ENCODE measurements at places on chromosomes 3 and 15.

GRCh38 chr15:60195611-60196010 lies 191.5 kb downstream of the FOXB1 start:
- DNase-seq, result no peak

DNA sequence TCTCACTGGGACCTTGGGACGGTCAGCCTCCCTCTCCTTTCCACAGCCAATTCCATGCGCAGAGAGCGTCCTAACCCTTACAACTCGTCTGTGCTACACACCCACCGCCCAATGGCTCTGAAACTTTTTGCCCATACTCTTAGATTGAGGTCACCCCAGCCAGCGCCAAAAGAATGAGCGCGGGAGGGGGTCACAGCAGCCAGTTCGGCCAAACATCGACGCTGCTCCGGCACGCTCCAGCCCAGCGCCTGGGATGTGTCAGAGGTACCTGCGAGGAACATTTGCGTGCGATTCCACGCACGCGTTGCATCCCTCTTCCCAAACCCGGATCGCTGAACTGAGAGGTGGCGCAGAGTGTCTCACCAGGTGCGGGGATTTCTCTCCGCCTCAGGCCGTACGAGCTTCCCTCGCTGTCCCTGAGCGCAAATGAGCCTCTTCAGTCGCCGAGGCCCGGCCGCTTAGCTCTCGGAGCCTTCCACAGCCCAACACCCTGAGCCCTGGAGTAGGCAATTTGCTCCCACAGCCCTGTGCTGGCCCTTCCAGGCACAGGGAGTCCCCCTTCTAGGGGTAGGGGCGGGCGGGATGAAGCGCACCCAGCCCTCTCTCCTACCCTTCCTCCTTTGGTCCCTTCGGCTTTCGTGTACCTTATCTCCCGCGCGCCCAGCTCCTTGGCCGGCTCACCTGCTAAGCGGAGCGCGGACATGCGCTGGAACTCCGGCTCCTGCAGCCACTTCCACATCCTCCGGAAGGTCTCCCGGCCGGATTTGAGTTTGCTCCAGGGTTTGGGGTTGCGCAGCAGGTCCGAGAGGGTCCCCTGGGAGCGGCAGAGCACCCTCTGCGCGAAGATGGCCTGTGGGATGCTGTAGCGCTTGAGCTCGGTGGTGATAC lies 1.8 kb downstream of the ONECUT1 start:
- DNase-seq, result no peak

GRCh38 chr3:12656193-12656592 lies 7.7 kb downstream of the RAF1 start:
- no peak for DNase-seq

DNA sequence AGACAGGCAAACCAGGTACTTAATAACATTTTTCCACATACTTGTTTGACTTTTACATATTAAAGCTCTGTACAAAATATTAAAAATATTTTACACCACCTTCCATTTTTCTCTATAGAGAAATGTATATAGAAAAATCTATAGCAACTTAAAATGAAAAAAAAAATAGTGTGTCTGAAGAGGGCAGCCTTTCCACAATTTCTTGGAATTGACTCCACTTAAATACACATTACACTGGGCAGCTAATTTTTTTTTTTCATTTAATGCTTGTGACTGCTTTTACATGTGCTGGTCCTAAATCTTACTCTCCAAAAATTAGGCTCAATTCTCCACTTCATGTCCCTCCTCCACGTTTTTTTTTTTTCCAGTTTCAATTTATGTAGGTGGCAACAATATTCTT lies 427.0 kb upstream of the RBMS3 start:
- DNase-seq, result no peak

DNA sequence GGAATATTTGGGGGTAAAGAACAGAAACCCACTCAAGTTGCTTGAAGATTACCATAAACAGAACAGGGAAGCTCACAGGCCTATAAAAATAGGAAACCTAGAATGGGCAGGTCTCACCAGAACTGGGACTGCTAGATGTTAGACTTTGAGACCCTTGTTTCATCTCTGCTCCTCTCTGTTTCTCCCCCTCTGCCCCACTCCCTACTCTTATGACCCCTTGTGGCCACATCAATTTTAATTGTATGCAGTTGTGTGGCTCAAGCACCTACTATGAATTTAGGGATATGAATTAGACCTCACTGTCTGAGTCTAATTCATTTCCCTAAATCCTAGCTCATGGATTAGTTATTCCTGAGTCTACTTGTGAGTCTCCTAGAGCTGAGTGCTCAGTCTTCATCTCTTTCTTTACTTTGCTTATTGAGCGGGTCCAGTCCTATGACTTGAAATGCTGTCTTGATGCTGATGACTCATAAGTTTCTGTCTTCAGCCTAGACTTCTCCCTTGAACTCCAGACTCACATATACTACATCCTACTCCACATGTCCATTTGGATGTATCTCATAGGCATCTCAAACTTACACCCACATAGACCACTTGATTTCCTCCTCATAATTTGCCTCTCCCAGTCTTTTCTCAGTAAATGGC lies 78.7 kb downstream of the ITPR1 start:
- no peak for DNase-seq

- no peak for DNase-seq
Measured at GRCh38 chr3:46845397-46845859, 17.8 kb downstream of the MYL3 start.

GRCh38 chr3:13285007-13285567 lies 135.0 kb downstream of the NUP210 start:
- no peak for DNase-seq

DNA sequence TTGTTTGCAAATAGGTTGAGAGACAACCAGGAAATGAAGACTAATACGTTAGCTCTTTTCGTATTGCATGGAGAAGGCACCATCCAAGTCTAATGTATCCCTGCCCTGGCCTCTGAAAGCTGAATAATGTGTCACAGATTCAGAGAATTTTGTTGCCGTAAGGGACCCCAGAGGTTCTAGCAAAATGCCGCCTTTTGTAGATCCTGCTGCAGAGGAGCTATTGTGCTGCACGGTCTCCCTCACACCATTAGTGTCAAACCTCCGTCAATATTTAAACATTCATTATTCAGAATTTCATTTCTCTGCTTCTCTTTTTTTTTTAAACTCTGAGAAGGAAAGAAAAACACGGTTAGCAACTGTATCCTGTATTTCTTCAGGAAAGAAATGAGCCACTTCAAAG lies 238.7 kb downstream of the EPHB1 start:
- DNase-seq, result no peak

- DNase-seq, result no peak
Measured at GRCh38 chr15:38587214-38587613, 22.6 kb upstream of the RASGRP1 start.

- DNase-seq, result no peak
Measured at GRCh38 chr3:66923969-66924368, 74.1 kb upstream of the KBTBD8 start.

- no peak for DNase-seq
Measured at GRCh38 chr3:37949866-37950265, 40.7 kb upstream of the VILL start.

DNA sequence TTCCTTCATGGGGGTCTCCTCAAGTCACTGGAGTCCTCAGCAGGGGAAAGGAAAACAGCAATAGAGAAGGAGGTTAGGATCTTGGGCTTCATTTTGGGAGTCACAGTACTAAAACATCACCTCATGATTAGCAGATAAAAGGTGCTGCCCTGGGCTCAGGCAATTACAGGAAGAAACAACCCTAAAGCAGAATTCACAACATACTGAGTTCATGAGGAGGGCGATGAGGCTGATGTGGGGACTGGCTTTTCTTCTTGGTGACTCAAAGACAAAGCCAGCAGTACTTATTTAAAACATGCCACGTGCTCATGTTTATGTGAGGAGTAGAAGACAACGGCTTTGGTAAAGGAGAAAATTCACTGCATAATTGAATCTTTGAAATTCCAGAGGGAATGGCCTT lies 822.3 kb upstream of the CFAP20DC start:
- no peak for DNase-seq

DNA sequence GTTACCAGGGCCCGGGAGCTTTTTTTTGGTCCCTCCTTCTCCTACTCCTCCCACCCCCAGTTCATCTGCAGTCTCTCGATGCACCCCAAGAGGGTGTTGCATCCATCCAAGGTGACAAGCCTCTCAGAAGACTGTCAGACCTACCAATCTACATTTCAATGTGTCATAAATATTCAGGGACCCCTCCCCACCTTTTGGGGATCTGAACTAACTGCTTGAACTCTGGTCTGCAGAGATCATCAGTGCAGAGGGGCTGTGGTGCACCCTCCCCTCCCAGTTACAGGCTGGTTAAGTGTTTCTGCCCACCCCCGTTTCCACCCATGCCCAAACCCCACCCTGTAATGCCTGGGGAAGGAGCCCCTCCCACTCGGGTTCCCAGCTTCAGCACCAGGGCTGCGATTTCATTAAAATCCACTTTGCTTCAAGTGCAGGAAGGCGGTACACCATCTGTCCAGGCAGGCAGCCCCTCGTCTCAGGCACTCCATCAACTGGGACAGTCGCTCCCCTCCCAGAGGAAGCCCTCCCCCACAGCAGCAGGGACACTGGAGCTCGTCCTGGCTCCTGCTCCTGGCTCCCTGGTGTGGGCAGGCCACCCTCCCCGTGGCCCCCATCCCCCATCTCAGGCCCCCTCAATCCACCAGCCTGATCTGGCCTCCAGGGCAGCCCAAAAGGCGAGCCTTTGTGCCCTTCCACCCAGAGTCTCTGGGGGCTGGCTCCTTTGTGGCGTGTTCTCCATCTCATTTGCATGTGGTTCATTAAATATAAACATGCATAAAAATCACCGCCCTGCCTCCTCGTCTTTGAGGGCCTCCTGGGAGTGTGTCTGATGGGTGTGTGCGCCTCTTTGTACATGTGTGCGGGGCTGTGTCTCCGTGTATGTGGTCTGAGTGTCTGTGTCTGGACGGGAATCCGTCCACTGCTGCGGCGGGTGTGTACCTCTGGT lies 32.3 kb downstream of the RNU5B-1 start:
- DNase-seq, result no peak

DNA sequence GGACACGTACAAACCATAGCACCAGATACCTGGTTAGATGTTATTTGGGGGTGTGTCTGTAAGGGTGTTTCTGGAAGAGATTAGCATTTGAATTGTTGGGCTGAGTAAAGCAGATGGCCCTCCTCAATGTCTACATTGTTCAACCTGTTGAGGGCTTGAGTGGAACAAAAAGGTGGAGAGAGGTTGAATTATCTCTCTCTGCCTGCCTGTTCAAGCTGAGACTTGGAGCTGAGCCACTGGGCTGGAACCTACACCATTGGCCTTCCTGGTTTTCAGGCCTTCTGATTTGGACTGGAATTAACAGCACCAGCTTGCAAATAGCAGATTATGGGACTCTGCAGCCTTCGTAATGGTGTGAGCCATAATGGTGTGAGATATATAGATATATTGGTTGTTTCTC lies 71.3 kb upstream of the CORO2B start:
- DNase-seq, result no peak

DNA sequence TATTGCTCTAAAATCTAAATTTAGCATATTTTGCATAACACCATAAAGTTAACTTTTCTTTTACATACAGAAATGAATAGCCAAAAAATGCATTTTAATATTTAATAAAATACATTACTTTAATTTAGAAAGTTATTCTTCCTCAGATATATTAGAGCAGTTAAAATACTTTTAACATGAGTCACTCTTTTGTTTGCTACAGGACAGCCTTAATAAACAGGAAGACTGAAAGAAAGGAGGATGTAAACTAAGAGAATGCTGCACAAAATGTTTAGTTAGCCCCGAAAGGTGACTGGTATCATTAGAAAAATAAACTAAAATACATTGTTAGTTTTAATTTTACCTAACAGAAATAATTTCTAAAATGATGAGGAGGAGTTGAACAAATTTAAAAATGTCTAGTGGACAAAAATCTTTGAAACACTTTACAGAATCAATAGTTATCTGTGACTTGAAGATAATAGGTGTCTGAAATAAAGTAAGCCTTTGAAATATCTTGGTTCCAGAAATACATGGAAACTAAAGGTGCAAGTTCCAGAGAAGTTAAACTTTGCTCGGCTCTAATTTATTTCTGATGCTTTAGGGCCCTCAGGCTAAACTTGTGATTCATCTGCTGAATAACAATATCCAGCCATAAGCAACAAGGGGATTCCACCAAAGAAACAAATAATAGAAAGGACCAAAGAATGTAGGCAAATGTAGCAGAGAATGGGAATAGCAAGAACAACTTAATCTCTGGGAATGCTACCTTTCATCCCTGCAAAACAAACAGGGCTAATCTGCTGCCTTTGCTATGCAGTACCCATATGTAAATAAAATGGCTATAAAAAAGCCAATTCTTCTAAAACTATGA lies 138.3 kb upstream of the UBP1 start:
- DNase-seq, result no peak

- peak; percentile 69 for DNase-seq
Measured at GRCh38 chr3:67655364-67656121, 1.1 kb upstream of the SUCLG2 start.

DNA sequence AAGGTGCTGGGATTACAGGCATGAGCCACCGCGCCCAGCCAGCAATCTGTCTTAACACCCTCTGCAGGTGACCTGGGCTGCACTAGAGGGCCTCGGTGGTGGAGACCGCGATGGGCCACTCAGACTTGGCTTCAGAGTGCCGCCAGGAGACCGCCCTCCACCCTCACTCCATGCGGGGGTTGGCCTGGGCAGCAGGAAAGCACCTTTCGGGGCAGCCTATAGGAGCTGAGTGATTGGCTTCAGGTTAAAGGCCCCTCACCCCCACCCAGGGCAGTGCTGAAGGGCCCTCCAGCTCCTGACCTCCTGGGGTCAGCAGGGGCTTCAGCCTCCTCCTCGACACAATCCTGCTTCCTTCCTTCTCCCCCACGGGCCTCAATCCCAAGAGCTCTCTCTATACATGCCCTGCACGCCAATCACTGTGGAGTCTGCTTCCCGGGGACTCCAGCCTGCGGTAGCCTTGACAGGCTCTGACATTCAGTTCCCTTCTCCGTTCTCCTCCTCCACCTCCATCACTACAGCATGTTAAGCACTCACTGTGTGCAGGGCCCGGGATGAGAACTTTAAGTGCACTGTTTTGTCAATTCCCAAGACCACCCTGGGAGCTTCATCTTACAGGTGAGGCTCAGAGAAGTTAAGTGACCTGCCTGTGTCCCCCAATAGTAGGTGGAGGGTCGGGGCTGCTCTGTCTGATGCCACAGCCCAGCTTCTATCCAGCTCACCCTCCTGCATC lies 225.3 kb downstream of the XXYLT1 start:
- DNase-seq, result no peak

DNA sequence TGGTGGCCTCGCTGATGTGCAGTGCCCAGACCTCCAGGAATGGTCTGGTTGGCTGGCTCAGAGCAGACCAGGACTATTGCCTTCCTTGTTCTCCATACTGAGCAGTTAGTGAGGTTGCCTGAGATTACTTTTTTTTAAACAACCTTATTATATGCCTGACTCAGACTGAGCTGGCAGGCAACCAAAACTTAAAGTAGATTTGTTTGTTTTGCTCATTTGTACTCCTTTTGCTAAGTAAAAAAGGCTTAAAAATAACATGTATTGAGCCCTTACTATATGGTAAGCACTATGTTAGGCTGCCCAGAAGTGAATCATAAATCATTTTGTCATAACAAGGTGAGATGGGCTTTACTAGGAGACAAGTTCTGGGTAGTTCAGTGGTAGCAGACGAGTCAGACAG lies 92.4 kb downstream of the GHSR start:
- DNase-seq, result no peak

DNA sequence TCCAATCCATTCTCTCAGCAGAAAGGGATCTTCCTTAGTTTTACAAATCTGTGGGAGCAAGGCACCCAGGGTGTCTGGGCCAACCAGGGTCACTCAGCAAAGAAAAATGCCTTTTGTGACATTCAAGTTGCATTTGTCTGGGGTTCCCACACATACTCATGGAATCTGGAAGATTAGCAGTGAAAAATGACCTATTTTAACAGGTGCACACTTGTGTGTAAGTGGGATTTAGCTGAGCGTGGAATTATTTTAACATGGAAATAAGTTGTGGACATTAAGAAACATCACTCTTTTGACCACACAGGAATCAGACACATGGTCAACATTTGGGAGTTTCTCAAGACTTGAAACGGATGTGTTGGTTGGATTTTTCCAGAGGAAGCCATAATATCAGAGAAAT lies 234.9 kb downstream of the OPA1 start:
- DNase-seq, result no peak
